ENCODE measurements at places on chromosomes 6 and 20.
A peak's percentile ranks its signal among the peaks of the same experiment; 100 is the strongest.

- no peak for DNase-seq
Observed at GRCh38 chr20:9945408-9945807, 89.4 kb upstream of the ANKEF1 start.

DNA sequence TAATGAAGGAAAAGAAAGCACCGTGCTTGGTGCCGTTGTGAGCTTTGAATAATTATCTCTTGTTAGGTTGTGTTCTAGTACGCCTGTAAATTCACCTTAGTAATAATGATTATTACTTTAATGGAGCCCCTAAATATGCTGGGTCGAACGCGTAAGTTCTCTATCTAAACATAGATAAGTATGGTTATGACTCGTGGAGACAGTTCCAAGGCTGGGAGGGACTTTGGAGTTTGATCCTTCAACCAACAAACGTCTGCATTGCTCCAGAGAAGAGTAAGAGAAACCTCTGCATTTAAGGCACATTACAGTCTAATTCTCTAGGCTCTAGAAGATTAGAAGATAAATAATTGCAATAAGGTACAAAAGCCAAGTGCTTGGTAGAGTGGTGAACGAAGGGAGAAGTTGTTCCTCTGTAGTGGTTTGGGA, 514 bp downstream of the ACOT13 start:
- DNase-seq = no peak

DNA sequence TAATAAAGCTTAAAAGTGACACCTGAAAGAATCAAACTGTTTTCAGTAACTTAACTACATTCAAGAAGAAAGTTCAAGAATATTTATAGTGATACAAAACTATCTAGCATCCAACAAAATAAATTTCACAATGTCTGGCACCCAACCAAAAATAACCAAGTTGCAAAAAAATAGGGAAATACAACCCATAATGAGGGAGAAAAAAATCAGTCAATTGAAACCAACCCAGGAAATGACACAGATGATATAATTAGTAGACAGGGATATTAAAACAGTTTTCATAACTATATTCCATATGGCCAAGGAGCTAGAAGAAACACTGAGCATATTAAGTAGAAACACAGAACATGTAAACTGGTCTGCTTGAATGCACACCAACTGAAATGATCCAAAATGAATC, 120.2 kb upstream of the BEND3 start:
- peak; percentile 12 for DNase-seq

GRCh38 chr6:11188161-11188915, 44.1 kb downstream of the NEDD9 start:
- no peak for DNase-seq

DNA sequence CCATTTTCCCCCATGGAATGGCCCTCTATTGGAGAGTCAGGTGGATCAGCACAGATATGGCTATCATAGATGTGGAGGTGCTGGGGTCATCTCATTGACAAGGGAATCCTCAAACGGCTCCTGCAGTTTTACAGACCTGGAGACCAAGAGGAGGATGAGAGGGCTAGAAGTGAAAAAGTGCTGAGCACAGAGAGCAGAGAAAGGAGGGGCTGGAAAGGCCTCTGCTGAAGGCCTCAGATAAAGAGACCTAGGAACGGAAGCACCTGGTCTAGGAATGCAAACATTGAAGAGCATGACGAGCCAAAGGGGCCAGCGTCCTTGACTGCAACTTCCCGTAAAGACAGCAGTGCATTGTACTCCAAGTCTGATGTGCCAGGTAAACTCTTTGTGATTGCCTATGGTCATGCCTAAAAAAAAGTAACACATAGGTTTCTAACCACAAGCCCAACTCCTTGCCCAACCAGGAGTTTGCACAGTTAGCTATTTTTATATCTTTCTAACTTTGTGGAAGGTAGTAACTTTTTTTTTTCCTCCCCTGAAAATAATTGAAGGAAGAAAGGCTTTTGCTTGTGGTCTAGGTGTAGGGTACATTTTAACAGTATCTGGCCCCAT, 15.2 kb downstream of the RSPH4A start:
- DNase-seq = no peak

- no peak for DNase-seq
Observed at GRCh38 chr6:106973018-106973835, 1.3 kb downstream of the CD24 start.

GRCh38 chr20:1489764-1490436, 1.3 kb downstream of the SIRPB2 start:
- no peak for DNase-seq

- no peak for DNase-seq
Observed at GRCh38 chr6:82035526-82035925, 212.0 kb downstream of the IBTK start.

- DNase-seq = no peak
Observed at GRCh38 chr6:3353213-3353903, 94.6 kb downstream of the PSMG4 start.
